Eye (tissue), 1 donor: ENCODE measurements at places on chromosomes 11 and 22.
A peak's percentile ranks its signal among the peaks of the same experiment; 100 is the strongest.

DNA sequence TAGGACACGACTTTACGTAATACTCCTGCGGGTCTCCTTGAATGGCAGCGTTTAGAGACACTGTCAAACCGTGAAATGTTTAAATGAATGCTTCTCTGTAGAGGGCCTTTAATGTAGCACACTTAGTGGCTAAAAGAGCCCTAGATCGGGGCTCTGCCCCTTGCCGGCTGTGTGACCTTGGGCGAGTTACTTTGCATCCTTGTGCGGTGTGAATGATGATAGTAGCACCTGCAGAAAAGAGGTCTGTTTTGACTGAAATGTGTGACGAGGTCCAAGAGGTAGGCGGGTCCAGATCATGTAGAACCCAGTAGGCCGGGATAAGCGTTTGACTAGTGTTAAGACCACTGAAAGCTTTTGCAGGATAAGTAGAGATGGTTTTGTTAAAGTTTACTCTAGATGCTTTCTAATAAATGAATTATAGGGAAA lies 866 bp downstream of the MED17 start:
- DNase-seq: no peak

- DNase-seq: peak; percentile 71
Observed at GRCh38 chr22:35552196-35552842, 11.7 kb downstream of the RASD2 start.

- peak; percentile 34 for DNase-seq
Observed at GRCh38 chr11:107609400-107610218, 18.7 kb downstream of the ELMOD1 start.

GRCh38 chr22:47586038-47586437 lies 823.6 kb downstream of the TBC1D22A start:
- DNase-seq: no peak

- no peak for DNase-seq
Observed at GRCh38 chr11:93216511-93217101, 18.8 kb upstream of the SLC36A4 start.

DNA sequence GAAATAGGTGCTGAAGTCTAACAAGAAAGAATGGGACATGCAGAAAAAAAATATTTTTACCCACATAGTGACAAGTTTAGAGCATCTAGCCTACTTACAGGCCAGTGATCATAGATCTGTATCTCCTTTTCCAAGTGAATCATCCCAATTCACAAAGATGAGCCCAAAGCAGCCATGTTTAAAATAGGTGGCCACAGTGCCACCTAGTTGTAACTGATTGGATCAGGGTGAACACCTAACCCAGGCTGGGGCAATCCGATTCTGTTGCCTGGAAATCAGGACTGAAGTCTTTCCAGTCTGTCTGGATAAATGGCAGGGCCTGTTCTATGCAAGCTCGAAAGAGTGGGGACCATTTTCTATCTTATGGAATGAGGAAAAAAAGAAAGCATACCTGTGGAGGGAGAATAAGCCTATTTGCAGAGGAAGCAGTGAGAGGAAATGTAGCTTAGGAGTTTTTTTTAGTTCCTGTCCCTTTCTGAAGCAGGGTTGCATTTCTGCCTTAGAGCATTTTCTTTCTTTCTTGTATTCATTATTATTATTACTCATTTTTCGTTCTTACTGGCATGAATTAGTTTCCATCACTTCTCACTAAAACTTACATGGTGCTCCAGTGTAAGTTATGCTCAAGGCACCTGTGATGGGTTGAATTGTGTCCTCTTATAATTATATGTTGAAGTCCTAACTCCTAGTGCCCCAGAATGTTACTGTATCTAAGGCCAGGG lies 113.2 kb upstream of the RAG2 start:
- DNase-seq: no peak

DNA sequence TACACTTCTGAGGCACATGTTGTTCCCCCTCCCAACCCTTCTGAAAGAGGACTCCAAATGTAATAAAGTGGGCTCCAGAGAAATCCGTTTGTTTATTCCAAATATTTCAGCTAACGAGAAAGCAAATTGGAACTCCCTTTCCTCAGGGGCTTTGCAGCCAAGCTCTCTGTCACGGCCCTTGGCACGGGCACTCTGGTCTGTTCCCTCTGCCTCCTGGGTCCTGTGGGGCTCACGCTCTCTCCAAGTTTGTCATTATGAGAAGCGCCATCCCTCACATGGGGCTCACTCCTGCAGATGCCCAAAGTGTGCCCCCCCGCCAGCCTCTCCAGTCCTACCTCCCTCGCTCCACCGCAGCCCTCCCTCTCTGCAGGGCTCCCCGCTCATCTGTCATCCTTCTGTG lies 125.4 kb upstream of the POU2AF2 start:
- no peak for DNase-seq

- no peak for DNase-seq
Observed at GRCh38 chr11:91173701-91174100, 950.9 kb upstream of the CHORDC1 start.

DNA sequence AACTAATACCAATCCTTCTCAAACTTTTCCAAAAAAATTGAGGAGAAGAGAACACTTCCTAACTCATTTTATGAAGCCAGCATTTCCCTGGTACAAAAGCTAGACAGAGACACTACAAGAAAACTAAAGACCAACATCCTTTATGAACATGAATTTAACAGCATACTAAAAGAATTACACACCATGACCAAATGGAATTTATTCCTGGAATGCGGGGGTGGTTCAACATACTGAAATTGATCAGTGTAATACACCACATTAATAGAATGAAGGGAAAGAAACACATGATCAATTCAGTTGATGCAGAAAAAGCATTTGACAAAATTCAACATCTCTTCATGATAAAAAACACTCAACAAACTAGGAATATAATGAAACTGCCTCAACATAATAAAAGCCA lies 148.1 kb downstream of the WNT7B start:
- no peak for DNase-seq

- DNase-seq: peak; percentile 93
Observed at GRCh38 chr11:12043959-12044791, 35.7 kb upstream of the DKK3 start.

- no peak for DNase-seq
Observed at GRCh38 chr11:12599408-12600143, 74.6 kb upstream of the TEAD1 start.

DNA sequence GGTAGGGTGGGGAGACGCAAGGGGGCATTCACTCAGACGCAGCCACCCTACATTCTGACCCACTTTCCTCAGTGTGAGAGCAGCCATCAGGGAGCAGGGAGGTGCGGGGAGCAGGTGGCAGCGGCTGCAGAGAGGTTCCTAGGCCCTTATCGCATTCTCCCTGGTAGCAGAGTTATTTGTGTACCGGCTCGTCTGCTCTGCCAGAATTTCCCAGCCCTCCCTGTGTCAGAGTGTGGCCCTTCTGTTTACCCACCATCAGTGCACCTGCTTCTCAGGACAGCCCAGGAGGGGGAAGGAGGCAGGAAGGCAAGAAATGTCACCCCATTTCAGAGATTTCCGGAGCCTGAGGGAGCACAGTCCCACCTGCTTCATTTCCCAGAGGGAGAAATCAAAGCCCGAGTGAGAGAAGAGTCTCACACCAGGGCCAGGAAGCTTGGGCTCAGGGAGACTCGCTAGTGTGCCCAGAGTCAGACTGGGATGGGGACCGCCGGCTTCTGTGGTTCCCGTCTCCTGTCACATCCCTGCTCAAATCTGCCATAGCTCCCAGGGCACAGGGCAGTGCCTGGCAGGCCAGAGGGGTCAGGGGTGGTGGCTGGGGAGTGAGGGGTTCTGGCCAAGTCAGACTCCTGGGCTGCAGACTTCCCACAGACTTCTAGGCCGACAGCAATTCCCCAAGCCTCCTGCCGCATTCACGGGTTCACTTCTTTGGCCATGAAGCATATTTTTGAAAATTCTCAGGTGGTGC lies 49.7 kb downstream of the ARRB1 start:
- DNase-seq: peak; percentile 28

DNA sequence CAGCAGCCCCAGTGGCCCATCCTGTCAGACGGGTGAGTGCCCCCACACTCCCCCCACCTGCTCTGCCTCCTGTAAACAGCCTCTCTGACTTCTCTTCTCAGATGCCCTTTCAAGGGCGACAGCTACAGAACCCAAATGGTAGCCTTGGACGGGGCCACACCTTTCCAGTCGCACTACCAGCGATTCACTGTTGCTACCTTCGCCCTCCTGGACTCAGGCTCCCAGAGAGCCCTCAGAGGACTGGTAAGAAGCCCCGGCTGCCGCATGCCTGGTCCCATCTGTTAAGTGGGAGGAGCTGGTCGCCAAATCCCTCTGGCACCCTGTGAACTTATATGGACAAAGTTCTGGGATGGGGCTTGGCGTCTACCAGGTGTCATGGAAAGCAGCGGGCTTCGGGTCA lies 6.2 kb downstream of the ZP1 start:
- DNase-seq: no peak

DNA sequence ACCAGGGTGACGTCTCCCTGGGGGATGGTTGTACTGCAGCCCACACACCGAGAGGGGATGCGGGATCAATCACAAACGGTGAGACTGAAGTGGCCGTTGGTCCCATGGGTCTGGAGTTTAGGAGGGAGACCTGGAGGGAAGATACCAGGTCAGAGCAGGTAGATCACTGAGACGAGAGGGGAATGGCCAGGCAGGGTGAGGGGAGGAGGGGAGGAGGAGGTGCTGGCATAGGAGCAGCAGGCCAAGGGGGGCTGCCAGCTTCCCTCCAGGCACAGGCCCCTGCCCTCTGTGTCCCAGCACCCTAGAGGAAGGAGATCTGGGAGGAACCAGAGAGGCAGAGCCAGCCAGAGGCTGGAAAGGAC lies 7.0 kb downstream of the MAPK8IP2 start:
- no peak for DNase-seq

DNA sequence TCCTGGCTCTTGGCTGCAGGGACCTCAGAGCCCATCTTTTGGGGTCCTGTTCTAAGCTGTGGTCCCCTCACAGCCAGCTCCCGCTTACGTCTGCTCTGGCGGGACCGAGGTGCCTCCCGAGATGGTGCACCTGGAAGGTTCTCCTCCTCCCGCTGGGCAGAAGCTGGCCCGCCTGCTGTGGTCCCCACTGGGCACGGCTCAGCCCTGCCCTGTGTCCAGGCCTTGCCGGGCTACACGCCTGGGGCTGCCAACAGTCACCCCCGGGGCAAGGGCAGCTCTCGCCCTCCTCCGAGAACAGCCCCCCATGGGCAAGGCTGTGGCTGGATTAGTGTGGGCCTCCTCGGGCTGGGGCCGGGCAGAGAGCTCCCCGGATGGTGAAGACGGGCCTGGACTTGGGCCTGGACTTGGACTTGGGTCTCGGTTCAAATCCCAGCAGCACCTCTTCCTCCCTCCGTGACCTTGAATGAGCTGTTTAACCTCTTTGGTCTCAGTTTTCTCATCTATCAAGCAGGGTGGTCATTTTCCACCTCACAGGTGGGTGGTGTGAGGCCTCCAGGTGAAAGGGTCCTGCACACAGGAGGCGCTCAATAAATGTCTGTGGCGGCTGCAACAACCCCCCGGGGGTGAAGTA lies 998 bp downstream of the BAIAP2L2 start:
- peak; percentile 93 for DNase-seq

DNA sequence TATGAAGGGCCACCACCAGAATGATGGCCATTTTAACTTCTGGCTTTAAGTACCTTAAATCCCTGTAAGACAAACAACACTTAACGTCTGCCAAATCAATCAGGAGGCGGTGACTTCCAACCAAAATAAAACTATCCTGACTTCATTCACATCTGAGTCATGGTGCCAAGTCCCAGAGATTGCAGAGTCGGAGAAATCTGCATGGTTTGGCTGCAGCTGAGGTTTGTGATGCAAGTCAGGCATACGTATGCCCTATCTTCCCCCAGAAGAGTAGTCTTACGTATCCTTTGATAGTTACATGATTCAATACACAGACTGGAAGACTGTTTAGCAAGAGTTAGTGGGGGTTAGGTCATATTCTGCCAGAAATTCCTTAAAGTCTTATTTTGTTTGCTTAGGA lies 1.7 kb upstream of the GAB2 start:
- DNase-seq: peak; percentile 37

DNA sequence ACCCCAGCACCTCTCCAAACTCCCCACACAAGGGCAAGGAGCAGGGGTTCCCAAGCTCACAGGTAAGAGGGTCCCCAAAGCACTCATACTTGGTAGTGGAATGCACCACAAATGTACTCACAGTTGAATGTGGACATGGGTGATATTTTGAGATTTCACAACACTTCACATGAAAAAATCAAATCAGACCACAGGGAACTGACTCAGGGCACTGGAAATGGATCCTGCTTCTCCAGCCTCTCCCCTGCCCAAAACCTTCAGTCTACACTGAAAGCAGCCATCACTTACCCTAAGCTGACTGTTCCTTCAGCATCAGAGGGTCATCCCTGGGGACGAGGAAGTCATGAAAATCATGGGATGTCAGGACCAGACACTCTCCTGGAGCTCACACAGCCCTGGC lies 40.2 kb downstream of the SCGB1A1 start:
- no peak for DNase-seq

GRCh38 chr11:98568013-98568412 lies 452.7 kb upstream of the CNTN5 start:
- DNase-seq: peak; percentile 52

- DNase-seq: no peak
Observed at GRCh38 chr22:26636296-26636695, 14.5 kb downstream of the CRYBA4 start.

GRCh38 chr22:20226077-20226716 lies 41.9 kb downstream of the RTN4R start:
- DNase-seq: no peak

- peak; percentile 21 for DNase-seq
Observed at GRCh38 chr11:61131186-61131585, 28.9 kb downstream of the CD5 start.
